GM04503 (cell line): ENCODE measurements at places on chromosomes 11 and 22.
A peak's percentile ranks its signal among the peaks of the same experiment; 100 is the strongest.

- no peak for DNase-seq
These were observed 19.1 kb downstream of the GUCY1A2 start for GRCh38 chr11:106999196-106999595.

DNA sequence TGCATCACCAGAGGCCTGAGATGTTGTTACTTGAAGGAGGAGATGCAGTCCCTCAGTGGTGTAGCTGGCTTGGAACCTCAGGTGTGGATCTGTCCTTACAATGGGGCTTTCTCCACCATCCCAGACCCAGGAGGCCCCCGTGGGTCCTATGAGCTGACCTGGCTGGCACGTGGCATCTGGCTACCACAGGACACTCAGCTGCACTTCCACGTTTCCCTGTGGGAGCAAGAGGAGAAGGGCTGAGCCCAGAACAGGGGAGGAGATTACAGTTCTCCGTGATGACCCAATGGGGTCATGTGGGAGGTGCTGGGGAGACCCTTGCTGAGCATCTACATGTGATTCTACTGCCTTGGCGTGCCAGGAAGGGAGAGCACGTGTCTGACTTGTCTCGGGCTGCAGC lies 1448.4 kb downstream of the TBC1D22A start:
- no peak for DNase-seq

- no peak for DNase-seq
These were observed 12.0 kb downstream of the TMEM86A start for GRCh38 chr11:18710545-18710944.

- DNase-seq: no peak
These were observed 20.5 kb upstream of the STK33 start for GRCh38 chr11:8614497-8614896.

DNA sequence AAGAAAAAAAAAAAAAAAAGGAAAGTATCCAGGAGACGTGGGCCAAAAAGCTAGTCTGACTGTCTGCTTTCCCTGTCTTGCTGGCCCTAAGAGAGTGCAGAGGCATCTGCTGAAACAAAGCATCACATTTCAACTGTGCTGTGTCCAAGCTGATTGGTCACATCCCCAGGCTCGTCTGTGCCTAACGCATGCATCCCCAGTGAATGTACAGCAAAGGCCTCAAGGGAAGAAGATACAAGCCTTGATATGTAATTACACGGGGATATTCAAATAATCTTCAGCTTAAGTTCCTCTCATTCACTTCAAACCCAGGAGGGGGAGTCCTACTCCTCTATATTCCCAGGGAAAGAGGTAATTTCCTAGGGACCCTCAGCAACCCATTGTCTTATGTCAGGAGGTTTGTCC lies 5.4 kb upstream of the SORL1 start:
- no peak for DNase-seq

DNA sequence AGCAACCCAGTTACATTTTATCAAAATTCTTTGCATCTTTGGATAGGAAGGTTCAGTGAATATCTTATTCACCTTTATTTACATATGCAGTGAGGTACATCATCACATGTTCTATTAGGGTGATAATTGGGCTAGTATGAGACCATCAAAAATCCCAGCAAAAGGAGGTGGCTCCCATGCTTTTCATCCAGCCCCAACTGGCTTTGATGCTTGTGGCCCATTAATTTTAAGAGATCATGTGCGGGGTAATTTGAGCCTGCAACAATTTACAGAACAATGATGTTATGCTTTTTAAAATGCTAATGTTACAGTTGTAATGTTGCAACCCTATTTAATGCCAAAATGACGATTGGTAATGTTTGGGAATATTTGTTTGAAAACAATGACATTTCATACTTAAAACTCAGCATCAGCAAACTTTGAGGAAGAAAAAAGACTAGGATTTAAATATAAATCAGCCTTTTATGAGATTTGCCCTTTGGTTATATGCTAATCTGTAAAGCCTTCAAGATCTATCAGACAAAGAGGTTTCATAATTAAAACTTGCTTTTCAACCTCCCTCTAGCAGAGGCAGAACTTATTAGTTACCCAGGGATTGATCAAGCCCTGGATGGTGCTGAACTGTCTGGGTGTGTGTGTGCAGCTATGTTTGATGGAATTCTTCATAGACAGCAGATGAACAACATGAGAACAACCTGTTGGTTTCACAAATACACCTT lies 183.5 kb upstream of the SORL1-AS1 start:
- DNase-seq: no peak

DNA sequence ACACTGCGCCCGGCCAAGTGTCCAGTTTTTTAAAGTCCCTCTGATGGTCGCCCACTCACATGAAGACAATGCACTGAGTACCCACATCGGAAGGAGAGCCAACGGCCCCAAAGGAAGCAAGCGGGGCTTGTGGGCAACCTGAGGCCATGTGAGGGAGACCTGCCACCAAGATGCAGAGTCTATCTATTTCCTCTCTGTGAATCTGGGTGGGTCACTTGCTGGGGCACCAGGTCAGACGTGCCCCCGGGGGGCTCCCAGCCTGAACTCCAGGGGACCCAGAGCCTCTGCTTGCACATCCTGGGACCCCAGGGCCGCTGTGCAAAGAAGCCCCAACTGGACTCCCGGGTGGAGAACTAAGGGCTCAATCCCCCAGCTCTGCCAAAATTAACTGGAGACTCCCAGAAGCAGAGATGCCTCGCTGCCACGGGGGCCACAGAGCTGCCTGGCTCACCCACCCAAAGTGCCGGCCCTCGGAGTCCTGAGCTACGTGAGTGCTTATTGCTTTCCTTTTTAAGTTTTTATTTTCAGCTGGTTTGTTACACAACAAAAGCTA lies 106.4 kb downstream of the BRD1 start:
- DNase-seq: no peak

- DNase-seq: no peak
These were observed 9.8 kb downstream of the SLC22A6 start for GRCh38 chr11:62974848-62975522.

- DNase-seq: peak; percentile 92
These were observed 2.6 kb upstream of the VWCE start for GRCh38 chr11:61297746-61298145.

DNA sequence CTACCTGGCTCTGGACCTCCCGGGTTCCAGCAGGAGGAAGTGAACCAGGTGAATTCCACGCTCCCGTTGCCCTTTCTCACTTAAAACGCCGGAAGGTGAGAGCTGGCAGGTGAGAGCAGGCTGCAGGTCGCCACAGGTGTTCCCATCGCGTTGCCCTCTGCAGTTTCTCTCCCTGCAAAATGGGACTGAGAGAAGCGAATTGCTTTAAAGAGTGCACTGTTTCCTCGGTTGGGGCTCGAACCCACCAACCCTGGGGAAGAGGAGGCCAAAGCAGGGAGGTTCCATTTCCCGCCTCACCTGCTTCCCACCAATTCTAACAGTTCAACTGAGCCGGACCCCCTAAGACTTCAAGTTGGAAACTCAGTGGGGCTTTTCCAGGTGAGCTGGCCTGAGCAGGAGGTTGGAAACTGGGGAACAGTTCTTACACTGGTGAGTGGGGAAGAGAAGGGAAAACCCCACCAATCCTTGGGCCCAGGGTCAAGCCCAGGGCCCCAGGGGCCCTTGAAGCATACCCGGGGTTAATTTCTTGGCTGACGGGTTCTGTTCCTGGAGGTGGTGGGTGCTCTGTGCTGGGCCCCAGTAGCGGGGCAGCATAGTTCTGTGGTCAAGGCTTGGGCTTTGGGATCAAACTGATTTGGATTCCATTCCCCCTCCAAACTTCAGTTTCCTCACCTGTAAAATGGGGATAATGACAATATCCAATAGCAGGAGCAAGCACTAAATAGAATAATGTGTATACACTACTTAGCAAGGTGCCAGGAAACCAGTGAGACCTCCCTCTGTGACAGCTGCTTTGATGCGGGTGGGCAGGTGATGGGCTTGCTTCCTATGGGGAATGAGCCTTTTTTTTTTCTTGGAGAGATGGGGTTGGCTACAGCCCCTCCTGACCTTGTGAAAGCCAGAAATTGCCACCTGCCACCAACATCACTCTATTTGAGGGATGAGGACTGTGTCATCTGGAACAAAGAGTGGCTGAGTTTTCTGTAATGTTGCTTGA lies 788 bp downstream of the CD82 start:
- no peak for DNase-seq

GRCh38 chr11:23875176-23875850 lies 621.5 kb upstream of the LUZP2 start:
- DNase-seq: no peak

DNA sequence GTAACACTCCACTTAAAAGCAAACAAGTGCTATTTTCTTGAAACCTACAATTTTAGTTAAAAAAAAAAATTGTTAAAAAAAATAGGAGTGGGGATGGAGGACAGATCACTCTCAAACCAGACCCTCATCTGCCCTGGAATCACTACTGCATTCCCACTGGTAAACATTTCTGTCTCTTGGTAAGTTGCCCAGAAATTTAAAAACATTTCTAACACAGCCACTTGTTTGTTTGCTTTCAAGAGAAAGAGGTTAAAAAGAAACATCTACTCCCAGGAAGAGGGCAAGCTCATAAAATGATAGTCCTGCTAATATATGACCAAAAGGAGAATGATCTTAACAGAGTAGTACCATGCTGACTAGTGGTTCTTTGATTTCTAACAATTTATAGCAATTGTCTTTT lies 83.3 kb downstream of the SGSM3 start:
- no peak for DNase-seq

DNA sequence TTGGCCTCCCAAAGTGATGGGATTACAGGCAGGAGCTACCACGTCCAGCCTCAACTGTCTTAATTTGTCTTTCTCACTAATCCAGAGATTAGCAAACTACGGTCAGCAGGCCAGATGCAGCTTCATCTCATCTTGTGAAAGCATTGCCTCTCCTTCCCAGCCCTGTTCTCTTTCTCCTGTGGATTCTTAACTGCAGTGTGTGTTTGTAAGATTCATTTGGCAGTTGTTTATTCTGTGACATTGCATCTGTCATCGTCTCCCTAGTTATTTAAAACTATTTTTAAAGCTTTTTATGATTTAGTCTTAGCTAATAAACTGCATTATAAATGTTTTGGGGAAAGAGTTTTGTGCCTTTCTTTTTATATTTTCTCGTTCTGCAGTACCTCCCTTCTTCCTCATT lies 29.2 kb downstream of the RNF169 start:
- DNase-seq: no peak

GRCh38 chr22:44609400-44609988 lies 92.5 kb upstream of the PRR5 start:
- DNase-seq: no peak

DNA sequence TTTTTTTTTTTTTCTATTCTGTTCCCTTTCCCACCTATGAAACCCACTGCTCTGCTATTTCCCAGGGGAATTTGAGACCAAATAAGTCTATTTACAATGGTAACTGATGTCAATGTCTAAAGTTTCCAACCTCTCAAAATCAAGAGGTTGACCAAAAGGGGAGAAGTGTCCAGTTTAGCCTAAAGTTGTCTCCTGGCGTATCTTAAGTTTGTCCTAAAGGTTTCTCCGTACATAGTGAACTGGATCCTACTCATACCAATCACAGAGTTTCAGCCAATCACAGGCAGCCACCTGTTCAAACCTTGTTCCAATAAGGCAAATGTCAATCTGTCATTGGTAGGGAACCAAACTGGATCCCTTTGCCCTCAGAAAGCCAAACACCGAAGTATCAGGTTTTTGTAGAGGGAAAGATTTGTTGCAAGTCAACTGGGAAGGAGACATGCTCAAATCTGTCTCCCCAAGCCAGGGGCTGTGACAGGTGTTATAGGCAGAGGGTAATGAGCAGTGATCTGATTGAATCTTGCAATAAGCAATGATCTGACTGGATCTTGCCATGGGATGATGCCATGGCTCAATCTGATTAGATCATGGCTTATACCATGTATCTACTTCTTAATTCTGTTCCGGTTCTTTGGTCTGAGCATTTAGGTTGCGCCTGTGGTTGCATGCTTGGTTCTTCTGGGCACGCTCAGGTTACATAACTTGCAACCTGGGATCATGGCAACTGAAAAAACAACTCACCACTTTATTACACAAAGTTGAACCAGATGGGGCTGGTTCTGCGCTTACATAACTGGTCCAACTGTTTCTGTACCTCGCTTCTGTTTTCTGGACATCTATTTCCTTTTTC lies 1.1 kb upstream of the VPS37C start:
- DNase-seq: no peak

GRCh38 chr11:44914105-44914504 lies 36.6 kb downstream of the TP53I11 start:
- DNase-seq: no peak

DNA sequence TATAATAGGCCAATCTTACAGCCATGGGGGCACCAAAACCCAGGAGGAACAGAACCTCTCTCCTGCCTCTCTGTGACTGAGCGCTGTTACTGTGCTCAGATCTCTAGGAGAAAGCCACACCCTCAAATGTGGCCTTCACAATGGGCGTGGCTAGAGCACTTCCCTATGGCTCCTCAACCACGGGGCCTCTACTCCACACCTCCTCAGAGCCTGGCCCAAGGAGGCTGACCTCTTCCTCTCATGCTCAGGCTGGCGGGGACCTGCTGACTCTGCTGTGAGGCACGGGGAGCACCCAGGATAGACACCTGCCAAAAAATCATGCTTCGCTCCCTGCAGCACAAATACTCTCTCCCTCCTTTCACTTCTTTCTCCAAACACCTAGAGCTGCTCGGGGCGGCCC lies 41.0 kb downstream of the C11orf58 start:
- DNase-seq: no peak

DNA sequence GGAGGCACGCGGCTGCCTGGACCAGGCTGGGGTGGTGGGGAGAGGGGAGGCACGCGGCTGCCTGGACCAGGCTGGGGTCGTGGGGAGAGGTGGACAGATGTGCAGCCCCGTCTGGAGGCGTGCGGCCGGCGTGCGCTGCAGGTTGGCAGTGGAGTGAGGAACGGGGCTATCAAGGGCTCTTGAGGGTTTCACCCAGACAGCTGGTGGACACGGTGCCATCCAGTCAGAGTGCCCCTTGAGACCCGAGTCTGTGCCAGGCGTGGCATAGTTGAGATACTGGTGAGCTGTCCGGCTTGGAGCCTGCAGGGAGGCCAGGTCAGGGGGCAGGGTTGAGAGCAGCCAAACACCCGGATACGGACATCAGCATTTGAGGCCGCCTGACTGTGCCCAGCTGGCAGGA lies 1.5 kb upstream of the GRAMD4 start:
- DNase-seq: no peak
